ENCODE measurements at places on chromosomes 16 and 17.
A peak's percentile ranks its signal among the peaks of the same experiment; 100 is the strongest.

DNA sequence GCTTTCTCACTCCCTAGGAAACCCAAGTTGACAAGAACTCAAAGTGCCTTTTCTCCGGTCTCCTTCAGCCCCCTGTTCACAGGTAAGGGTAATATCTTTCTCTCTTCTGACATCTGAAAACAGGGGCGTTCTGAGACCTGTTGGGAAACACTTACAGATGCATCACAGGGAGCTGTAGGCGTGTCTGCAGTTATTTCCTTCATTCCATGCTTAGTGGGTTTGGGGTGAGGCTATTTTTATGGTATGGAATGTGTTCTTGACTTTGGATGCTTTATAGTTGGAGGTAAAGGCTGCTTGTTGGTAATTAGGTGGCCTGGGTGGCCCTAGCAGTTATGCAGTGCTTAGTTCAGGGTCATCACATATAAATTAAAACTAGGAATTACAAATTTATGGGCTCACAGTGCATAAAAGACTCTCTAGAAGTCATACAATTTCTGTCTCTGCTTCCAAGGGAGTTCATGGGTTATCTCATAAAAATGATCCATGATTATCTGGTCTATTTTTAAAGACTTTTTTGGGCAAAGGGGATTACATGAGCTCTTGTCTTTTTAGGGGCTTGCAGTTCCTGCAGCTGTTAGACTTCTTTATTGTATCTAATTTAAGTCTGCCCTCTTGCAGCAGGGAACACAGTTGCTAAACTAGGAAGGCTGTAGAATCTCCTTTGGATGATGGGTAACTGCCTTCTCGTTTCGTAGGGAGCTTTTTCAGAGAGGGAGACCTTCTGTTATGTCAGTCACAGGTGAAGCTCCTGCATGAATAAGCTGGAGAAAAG, 10.2 kb downstream of the SOCS7 start:
- no peak for DNase-seq

DNA sequence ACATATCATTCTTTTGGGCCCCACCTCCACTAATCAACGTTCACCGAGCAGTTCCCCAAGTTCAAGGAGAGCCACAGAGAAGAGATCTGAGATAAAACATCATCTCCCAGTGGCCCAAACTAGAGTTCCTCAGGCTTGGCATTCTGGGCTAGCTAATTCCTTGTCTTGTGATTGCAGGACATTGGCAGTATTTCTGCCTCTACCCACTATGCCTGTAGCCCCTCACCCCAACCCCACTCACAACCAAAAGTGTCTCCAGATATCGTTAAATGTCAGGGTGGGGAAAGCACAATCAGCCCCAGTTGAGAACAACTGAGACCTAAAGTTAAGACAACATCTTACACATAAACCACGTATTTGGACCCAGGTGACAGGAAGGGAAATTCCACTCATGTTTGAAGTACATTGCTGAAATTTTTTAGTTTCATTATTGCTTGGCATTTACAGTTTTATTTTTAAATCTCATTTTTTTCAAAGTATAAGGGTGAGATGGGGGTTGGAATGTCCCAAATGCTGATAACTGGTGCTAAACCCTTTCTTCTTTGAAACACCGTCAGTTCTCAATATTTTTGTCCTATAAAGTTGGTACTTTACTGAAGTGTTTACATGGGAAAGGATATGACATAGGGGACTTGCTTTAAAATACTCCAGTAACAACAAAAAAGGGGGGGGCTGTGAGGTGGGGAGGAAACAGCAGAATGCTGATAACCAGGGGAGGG, 13.6 kb downstream of the ZC3H7A start:
- peak; percentile 62 for DNase-seq

DNA sequence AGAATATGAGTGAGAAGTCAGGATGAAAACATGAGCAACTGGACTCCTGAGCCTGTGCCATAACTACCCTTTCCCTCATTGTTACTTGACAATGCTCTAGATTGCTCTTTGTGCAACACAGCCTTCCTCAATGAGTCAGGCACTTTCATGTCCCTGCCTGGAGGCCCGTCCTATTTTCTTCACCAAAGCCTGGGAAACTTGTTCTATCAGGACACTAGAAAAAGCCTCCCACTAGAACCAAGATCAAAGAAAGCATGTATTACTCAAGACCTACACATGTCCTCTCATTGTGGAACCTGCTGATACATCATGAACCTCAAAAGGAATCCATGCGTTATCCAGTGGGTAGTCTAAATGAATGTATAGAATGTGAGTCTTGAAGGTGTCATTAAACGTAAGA, 624.5 kb downstream of the TOX3 start:
- DNase-seq, result no peak

GRCh38 chr17:41060052-41060604, at the start of gene KRTAP2-3:
KRTAP2-3 (minus strand) TSS chr17:41060114; CDS start chr17:41060050, 64 bp downstream.
- DNase-seq, result no peak

GRCh38 chr17:39064374-39064773, 87.1 kb downstream of the PLXDC1 start:
- DNase-seq, result no peak

- DNase-seq, result no peak
Observed at GRCh38 chr17:13996276-13996675, 73.0 kb upstream of the COX10 start.

GRCh38 chr16:7921345-7921744, 588.7 kb downstream of the RBFOX1 start:
- DNase-seq, result no peak

GRCh38 chr17:77320485-77321256, 179.9 kb downstream of the SEC14L1 start:
- DNase-seq, result no peak

GRCh38 chr17:35294756-35295155, 51.9 kb downstream of the SLFN5 start:
- no peak for DNase-seq

GRCh38 chr16:28196387-28196987, 15.3 kb downstream of the XPO6 start:
- no peak for DNase-seq

GRCh38 chr16:72493716-72494415, 321.9 kb upstream of the PMFBP1 start:
- DNase-seq, result no peak

DNA sequence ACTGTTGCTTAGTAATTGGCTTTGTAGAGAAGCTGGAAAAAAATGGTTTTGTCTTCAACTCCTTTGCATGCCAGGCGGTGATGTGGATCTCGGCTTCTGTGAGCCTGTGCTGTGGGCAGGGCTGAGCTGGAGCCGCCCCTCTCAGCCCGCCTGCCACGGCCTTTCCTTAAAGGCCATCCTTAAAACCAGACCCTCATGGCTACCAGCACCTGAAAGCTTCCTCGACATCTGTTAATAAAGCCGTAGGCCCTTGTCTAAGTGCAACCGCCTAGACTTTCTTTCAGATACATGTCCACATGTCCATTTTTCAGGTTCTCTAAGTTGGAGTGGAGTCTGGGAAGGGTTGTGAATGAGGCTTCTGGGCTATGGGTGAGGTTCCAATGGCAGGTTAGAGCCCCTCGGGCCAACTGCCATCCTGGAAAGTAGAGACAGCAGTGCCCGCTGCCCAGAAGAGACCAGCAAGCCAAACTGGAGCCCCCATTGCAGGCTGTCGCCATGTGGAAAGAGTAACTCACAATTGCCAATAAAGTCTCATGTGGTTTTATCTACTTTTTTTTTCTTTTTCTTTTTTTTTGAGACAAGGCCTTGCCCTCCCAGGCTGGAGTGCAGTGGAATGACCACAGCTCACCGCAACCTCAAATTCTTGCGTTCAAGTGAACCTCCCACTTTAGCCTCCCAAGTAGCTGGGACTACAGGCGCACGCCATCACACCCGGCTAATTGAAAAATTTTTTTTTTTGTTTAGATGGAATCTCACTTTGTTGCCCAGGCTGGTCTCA, 6.2 kb upstream of the TMEM235 start:
- no peak for DNase-seq

- DNase-seq, result no peak
Observed at GRCh38 chr17:17387498-17388362, 84.6 kb downstream of the NT5M start.

DNA sequence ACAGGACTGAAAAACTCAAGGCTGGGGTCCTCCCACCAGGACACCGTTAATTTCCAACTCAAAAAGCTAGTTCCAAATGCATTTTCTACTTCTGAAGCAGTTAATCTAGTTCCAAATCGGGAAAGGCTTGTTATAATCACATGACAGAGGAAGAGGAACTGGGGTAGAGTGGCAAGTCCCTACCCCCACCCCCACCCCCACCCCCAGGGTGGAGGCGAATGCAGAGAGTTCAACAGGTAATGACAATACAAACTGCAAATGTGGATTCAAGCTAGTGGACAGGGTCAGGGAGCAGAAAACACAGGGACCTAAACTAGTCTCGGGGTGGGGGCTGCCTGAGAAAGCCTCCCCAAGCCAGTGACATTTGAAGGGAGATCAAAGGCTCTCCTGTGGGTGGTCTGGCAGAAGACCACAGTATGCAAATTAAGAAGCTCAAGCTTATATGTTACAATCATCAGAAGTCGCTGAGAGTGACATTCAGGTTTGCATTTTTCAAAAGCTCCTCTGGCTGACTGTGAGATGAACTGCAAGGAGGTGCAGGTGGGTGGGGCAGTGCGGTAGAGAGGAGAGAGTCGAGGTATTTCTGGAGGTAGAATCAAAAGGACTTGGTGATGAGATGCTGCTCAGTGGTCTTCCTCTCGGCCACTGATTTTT, 56.4 kb upstream of the SLC25A19 start:
- peak; percentile 59 for DNase-seq

DNA sequence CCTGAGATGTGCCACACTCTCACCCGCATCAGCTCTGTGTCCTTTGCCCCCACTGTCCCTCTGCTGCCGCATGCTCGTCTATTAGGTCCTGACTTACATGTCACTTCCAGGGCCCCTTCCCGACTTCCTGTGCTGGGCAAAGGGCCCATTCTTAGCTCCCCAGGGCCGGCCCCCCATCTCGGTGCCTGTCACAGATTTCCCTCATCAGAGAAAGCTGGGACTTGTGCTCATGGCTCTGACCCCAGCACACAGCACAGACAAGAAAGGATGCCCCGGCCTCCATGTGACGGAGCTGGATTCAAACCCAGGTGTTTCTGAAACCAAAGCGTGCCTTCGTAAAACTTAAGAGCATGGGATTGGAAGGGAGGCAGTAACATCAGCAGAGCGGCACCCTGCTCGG, 5.9 kb upstream of the MAPK7 start:
- DNase-seq, result no peak

- no peak for DNase-seq
Observed at GRCh38 chr16:73204359-73205152, 156.6 kb upstream of the ZFHX3 start.
